ENCODE measurements at places on chromosomes 2 and 18. TPM values are rescaled to one million over a fixed set of nuclear protein-coding genes. Genes with fewer than 3 reads are reported as not detected.

Gene COL5A2
- 18.8 TPM for total RNA-seq

Gene CCDC85A
- 0.69 TPM for total RNA-seq

Gene PRKAG3
- not detected for total RNA-seq

Gene TGFA
- 12.2 TPM for total RNA-seq

Gene HK2
- total RNA-seq, result 2.5 TPM

Gene AQP4
- total RNA-seq, result not detected

Gene ASXL2
- 5.0 TPM for total RNA-seq
